ENCODE measurements at places on chromosomes 1 and 21.

DNA sequence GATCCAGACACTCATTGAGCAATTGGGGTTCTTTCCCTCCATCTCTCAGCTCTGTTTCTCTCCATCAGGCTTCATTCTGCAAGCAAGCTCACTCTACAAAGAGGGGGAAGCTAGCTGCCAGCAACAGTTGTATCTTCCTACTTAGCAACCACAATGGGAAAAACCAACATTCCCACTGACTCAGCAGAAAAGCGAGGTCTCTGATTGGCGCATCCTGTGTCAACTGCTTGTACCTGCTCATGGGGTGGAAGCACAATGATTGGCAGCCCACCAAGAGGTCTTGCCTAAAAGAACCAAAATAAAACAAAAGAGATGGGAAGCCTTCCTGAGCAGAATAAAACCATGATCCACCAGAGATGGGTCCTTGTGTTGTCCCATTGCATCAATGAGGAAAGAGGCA is 4.0 kb upstream of the CDA start:
- no peak for DNase-seq

GRCh38 chr1:28494737-28495136 is 11.1 kb upstream of the RCC1 start:
- no peak for DNase-seq

GRCh38 chr1:176241385-176242015 is 34.4 kb upstream of the COP1 start:
- no peak for DNase-seq

DNA sequence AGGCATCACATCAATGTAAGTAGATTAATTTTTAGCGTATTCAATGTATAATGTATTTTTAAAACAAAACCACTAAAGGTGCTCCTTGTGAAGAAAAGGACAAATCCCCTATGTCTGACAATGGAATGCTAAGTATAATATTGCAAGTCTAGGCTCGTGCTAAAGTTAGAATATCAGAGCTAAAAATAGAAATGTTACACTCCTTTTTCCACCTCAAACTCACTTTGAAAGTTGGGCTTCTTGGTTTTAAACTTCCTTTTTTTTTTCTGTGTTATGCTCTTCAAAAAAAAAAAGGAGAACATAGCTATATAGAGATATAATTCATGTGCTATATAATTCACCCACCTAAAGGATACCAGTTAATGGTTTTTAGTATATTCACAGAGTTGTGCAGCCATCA is 3.6 kb upstream of the SERBP1 start:
- DNase-seq: no peak

DNA sequence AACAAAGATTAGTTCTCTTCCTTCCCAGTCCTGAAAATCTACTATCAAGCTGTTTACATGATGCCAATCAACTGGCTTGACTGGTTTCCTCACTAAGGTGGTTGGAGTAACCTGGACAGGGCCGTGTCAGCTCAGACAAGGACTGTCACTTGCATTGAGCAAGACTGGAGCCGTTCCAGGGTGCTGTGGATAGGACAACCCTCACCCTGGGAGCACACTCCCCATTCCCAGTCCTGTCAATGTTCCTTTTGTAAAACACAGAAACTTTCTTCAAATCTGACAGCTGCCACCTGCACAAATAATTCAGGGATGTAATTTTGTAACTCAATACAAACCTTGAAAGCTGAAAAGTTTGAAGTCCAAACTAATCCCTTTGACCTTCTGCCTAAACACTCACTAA is 31.4 kb downstream of the PLPP3 start:
- DNase-seq: no peak

DNA sequence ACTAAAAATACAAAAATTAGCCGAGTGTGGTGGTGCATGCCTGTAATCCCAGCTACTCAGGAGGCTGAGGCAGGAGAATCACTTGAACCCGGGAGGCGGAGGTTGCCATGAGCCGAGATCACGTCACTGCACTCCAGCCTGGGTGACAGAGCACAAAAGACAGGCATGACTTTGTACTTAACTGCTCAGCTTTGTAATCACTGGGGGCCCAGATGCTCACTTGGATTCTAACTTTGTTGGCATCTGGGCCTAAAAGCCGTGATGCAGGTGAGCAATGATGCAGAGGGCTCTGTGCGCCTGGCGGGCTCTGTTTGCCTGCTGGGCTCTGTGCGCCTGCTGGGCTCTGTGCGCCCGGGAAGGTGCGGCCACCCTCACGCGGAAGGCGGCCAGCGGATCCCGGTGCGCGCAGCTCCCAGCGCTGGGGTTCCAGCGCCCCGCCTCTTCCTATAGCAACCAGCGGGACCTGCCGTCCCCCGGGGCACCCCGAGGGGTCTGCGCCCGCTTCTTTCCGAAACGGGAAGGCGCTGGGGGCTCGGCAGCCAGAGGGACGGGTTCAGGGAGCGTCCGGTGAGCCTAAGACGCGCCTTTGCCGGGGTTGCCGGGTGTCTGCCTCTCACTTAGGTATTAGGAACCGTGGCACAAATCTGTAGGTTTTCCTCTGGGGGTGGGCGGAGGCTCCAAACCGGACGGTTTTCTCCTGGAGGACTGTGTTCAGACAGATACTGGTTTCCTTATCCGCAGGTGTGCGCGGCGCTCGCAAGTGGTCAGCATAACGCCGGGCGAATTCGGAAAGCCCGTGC is 31.7 kb downstream of the PRMT2 start:
- no peak for DNase-seq

DNA sequence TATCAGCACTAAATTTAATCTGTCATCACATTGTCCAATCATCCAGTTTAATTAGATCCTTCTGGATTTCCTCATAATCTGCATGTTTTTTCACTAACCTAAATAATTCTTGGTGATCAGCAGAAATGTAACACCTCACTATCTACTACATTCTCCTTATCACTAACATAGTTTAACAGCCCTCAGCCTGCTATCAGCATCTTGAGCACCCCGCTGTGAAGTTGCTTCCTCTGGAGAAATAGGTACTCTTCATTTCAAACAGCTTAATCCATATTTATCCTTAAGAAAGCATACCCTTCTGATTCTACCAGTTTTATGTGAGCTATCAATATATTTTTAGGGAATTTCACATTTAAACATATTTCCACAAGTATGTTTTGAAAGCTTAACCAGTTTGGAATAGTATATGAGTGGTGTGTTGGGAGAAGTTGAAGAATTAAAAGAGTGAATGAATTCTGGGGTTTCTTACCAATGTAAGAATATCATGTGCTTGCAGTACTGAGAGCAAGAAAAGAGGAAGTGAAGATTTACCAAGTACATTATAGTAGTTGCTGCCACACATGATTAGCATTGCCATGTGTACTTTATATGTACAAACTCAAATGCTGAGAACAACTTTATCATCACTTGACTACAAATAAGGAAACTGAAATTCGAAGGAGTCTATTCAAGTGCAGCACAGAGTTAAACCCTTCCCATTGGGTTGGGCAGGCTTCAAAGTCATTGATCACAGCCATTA is 771.1 kb upstream of the ADGRL4 start:
- DNase-seq: no peak

- DNase-seq: no peak
Observed at GRCh38 chr1:7187112-7187493, 401.8 kb downstream of the CAMTA1 start.

DNA sequence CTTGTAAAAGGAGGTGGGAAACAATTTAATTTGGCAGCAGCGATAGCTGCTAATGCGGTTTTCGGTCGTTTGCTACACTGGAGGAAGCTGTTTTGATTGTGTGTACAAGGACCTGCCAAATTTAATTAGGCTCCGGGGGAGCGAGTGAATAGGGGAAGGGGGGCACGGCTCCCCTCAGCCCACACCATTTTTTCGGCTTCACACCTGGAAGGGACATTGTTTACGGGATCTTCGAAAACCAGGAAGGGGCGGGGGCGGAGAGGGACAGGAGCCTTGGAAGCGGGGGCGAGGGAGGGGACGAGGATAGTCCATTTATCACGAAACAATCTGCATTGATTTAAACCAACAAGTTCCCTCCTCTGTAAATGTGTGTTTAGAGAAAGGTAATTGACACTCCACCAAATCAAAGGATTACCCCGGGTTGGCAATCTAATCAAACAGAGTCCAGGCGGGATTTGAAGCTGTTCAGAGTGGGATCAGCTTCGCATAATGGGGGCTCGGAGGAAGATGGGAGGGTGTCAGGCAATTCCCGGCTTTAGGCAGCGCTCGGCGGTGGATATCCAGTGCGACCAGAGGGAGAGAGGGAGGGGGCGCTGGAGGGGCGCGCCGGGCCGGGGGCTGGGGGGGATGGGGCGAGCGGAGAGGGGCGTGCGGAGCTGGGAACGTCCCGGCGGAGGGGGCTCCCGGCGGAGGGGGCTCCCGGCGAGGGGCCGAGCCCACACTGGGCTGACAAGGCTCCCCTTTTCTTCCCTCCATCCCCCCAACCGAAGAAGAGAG is 9.8 kb downstream of the PAX7 start:
- no peak for DNase-seq

GRCh38 chr1:184329962-184330868 is 56.6 kb upstream of the C1orf21 start:
- no peak for DNase-seq

- DNase-seq: no peak
Observed at GRCh38 chr1:227948493-227949260, 945 bp upstream of the WNT9A start.

DNA sequence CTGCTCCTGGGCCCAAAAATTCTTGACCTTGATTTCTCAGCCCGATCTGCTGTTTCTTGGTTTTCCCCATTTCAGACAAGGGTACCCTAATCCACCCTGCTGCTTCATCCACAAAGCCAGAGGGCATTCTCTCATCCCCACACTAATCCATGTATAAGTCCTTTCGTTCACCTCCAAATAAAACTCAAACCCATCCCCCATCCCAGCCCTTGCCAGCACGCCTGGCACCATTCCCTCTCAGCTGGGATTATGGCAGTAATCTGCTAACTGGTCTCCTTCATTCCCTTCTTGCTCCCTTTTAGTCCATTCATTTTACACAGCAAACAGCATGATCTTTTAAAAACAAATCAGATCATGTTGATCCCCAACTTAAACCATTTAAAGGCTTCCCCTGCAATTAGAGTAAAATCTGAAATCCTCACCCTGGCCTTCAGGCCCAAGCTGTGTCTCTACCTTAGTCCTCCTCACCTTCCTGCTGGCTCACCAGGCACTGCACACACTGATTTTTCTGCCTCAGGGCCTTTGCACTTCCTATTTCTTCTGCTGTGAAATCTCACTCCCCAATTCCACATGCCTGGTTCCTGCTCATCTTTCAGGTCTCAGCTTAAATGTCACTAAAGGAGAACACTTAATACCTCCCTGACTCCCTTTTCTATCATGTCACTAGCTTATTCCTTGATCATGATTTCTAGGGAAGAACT is 12.2 kb upstream of the TRNP1 start:
- DNase-seq: no peak

DNA sequence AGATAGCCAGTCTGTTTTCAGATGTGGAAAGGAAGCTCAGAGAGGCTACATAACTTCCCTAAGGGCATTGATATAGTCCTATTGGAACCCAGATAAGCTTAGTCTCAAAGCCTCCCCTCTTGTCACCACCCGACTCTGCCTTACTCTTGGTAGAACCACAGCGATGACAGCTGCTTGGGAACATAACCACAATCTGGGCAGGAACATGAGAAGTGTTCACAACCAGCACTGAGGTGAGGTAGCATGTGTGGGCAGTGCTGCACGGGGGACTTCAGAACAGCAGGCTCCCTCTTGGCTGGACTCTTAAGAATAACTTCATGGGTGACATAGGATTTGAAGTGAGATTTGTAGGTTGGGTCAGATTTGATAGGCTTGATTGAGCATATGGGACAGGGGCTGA is 9.3 kb upstream of the S100A10 start:
- no peak for DNase-seq

DNA sequence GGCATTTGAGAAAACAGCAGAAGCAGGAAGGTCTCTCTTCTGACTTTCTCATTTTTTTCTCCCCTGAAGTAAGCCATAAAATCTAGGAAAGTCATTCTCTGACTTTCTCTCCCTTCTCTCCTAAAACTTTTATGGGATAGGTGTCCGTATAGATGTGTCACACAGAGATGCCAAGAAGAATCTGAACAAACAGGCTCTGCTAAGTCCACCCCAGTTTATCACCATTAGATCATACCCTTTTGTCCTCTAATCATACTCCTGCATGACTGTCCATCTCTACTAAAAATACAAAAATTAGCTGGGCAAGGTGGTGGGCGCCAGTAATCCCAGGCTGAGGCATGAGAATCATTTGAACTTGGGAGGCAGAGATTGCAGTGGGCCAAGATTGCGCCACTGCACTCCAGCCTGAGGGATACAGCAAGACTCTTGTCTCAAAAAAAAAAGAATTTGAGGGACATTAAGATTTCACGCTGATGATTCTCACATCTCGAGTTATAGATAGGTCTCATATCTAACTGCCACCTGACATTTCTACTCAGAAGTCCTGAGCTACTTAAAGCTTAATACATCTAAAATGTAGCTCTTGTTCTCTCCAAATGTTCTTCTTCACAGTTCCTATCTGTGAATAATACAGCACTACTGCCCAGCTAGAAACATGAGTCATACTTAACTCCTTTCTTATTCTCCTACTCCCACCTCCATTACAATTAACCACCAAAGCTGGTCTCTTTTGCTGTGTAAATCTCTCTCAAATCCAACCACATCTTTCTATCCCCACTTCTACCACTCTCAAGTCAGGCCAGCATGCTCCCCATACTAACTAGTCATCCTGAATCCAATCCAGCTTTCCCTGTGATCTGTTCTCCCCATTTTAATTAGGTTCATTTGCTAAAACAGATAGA is 47.7 kb downstream of the ZNF644 start:
- DNase-seq: no peak

- no peak for DNase-seq
Observed at GRCh38 chr21:21971384-21971783, 973.2 kb downstream of the NCAM2 start.

- no peak for DNase-seq
Observed at GRCh38 chr1:205064301-205064700, 20.0 kb downstream of the TMEM81 start.

DNA sequence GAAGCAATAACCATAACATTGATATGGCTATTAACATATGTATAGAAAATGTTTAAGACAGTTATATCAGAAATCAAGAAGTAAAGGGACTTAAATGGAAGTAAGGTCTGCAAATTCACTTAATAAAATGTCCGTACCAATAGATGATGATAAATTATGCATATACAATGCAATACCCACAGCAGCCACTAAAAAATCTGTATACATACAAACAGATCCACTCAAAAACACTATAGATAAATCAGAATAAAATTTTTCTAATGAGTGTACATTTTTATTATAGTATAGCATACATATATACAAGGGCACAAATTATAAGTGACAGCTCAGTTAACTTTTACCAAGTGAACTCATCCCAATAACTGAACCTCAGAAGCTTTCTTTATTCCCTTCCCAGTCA is 6.0 kb downstream of the LORICRIN start:
- no peak for DNase-seq

DNA sequence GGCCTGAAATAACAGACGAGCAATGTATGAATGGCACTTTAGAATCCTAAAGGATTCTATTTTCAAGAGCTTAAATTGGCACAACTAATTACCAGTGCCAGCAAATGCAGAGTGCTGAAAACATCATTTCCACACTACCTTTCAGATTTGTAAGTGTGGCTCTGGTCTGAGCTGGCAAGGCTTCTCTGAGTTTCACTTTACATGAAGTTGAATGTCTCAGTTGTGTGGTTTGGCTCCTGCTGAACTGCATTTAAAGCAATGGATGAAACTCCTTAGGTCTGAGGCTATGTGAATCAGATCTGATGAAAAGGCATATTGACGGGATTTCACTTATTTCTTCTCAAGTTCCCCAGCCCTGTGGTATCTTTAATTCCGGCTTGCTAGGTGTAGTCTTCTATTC is 114.8 kb upstream of the PTGFR start:
- DNase-seq: no peak

GRCh38 chr1:27506703-27507102 is 16.7 kb upstream of the WASF2 start:
- no peak for DNase-seq
